PC-3 (cell line): ENCODE measurements at places on chromosomes 3 and 15. TPM values are rescaled to one million over a fixed set of nuclear protein-coding genes. Genes with fewer than 3 reads are reported as not detected.

GRCh38 chr3:51891242-51892039, 11.7 kb downstream of the IQCF1 start:
- no peaks in the 10 kb centered on the region for H3K27me3 ChIP-seq
- no peak for DNase-seq
- H3K4me1 ChIP-seq: peaks cover 19% of the 10 kb centered on the region
- H3K27ac ChIP-seq: no peak overlapping the region
- H3K4me3 ChIP-seq: no peak overlapping the region
- H3K36me3 ChIP-seq: no peaks in the 10 kb centered on the region

DNA sequence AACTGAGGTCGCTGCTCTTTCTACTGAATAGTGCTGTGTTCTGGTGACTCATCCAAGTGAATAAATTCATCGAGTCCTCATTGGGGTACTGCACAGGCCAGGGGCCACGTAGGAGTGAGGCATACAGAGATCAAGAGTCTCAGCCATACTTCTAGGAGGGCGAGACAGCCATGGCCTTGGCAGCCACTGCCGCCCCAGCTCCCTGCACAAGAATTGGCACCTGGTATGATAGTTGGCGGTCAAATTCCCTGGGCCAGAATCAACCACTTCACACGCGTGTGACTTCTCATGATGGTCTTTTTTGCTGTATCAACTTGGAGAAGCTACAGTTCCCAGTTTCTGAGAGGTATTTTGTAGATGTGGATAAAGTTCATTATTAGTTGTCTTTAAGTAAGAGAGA, 161.6 kb downstream of the OSBPL10 start:
- no peak overlapping the region for H3K27ac ChIP-seq
- no peaks in the 10 kb centered on the region for H3K27me3 ChIP-seq
- H3K4me3 ChIP-seq: no peak overlapping the region
- H3K36me3 ChIP-seq: 0 out of 2 replicates have a peak, but pooled peaks cover 4% of the 10 kb centered on the region

DNA sequence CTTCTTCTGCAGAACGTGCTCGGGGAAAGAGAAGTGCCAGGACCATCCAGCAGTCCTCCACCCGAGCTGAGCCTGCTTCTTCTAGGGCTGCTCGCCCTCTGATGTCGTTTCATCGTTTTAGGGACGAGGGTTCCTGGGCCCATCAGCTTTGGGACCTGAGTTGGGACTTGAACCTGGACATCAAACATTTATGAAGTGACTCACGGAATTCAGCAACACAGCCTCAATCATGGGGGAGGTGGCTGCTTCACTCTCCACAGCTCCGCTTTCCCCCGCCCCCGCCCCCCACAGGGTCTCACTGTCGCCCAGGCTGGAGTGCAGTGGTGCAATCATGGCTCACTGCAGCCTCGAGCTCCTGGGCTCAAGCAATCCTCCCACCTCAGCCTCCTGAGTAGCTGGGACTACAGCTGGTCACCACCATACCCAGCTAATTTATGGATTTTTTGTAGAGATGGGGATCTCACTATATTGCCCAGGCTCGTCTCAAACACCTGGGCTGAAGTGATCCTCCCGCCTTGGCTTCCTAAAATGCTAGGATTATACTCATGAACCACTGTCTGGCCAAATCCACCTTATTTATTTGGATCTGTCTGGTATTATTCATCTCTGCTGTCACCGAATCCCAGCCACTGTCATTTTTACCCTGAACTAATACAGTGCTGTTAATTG, 725 bp upstream of the SCAMP2 start:
- H3K4me3 ChIP-seq: peak overlapping the region; percentile 99
- no peak for DNase-seq
- no peaks in the 10 kb centered on the region for H3K27me3 ChIP-seq
- peaks cover 11% of the 10 kb centered on the region; the same call in 1 of the 2 replicates for H3K4me1 ChIP-seq
- no peaks in the 10 kb centered on the region for H3K36me3 ChIP-seq
- H3K27ac ChIP-seq: no peak overlapping the region

Gene TM6SF1
- not detected in 2 replicates for total RNA-seq

DNA sequence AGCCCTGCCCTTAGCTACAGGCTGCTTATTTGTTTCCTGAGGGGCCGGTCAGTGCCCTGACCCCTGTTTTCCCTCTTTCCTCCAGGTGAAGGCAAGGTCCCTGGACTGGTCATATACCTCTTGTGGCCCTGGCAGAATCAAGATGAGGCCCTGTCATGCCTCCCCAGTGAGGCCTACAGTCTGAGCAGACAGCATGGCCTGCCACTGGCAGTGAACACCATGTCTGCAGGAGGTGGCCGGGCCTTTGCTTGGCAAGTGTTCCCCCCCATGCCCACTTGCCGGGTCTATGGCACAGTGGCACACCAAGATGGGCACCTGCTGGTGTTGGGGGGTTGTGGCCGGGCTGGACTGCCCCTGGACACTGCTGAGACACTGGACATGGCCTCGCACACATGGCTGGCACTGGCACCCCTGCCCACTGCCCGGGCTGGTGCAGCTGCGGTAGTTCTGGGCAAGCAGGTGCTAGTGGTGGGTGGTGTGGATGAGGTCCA, 1.2 kb downstream of the KLHDC8B start:
- H3K4me1 ChIP-seq: peaks cover 13% of the 10 kb centered on the region; the same call in 1 of the 2 replicates
- DNase-seq: no peak
- H3K4me3 ChIP-seq: no peak overlapping the region
- no peaks in the 10 kb centered on the region for H3K36me3 ChIP-seq
- H3K27me3 ChIP-seq: no peaks in the 10 kb centered on the region

DNA sequence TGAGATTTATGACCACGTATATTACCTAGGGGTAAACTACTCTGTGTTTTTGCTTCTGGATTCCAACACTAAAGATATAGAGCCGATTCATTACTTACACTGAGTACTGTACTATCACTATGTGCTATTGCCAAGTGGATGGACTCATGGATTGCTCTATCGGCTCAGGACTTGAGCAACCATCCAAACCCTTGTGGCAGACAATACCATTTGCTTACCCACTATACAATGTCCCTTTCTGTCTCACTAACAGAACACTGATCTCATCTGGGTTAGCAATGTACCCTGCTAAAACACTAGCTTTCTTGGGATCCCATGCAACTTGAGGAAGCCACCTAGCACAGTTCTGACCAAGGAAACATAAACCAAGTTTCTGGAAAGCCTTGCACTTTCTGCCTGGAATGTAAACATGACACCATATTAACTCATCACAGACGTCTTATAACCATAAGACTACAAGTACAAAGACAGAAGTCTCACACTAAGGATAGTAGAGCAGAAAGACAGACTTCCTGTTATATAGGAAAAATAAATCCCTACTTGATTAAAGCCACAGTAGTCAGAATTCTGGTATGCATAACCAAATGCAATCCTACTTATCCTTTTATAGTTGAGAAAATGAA, 38.6 kb downstream of the HACD2 start:
- H3K4me1 ChIP-seq: peaks cover 13% of the 10 kb centered on the region
- no peaks in the 10 kb centered on the region for H3K27me3 ChIP-seq
- DNase-seq: peak; percentile 68
- H3K36me3 ChIP-seq: peaks cover 9% of the 10 kb centered on the region; the same call in 1 of the 2 replicates
- H3K27ac ChIP-seq: peak overlapping the region; percentile 2
- H3K4me3 ChIP-seq: no peak overlapping the region

Gene ZNF80
- total RNA-seq: not detected in 2 replicates

GRCh38 chr3:37737134-37737533, 124.5 kb upstream of the CTDSPL start:
- no peak overlapping the region for H3K4me3 ChIP-seq
- H3K4me1 ChIP-seq: no peaks in the 10 kb centered on the region
- no peak for DNase-seq
- H3K36me3 ChIP-seq: no peaks in the 10 kb centered on the region
- peaks cover 92% of the 10 kb centered on the region for H3K27me3 ChIP-seq

DNA sequence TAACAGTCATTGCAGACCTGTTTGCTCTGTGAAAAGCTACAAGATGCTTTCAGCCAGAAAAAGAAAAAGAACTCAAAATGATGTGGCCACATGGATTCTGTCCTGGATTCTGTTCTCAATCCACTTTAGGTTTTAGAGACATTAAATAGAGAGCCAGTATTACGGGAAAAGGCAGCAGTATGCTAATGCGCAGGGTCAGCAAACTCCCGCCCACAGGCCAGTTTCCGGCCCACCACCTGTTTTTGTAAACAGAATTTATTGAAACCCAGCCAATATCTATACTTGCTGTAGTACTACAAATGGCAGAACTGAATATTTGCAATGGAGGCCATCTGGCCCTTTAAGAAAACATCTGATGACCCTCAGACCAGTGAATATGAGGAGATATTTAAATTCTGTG, 416.1 kb downstream of the ERC2 start:
- no peaks in the 10 kb centered on the region for H3K36me3 ChIP-seq
- H3K27me3 ChIP-seq: peaks cover 38% of the 10 kb centered on the region
- no peak overlapping the region for H3K4me3 ChIP-seq
- no peak for DNase-seq
- no peaks in the 10 kb centered on the region for H3K4me1 ChIP-seq

DNA sequence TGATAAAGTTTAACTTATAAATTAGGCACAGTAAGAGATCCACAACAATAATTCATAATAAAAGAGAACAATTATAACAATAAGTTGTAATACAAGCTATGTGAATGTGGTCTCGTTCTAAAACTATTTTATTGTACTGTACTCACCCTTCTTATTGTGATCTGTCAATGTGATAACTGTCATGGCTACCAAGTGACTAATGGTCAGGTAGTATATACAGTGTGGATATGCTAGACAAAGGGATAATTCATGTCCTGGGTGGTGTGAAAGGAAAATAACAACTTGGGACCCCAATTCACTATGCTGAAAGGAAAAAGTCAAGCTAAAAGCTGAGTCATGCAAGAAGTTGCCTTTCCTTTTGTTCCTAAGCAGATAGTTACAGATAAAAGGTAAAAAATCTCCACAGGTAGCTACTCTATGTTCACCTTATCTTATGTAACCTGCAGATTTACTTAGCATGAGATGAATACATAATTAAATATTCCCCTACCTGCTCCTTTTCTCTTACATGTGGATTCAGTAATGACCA, 10.7 kb upstream of the CYP8B1 start:
- peak; percentile 50 for DNase-seq
- peaks cover 24% of the 10 kb centered on the region for H3K4me1 ChIP-seq
- H3K27ac ChIP-seq: peak overlapping the region; percentile 22; the same call in 1 of the 2 replicates
- H3K4me3 ChIP-seq: no peak overlapping the region
- H3K36me3 ChIP-seq: no peaks in the 10 kb centered on the region

Gene PTH1R
- not detected in 2 replicates for total RNA-seq

DNA sequence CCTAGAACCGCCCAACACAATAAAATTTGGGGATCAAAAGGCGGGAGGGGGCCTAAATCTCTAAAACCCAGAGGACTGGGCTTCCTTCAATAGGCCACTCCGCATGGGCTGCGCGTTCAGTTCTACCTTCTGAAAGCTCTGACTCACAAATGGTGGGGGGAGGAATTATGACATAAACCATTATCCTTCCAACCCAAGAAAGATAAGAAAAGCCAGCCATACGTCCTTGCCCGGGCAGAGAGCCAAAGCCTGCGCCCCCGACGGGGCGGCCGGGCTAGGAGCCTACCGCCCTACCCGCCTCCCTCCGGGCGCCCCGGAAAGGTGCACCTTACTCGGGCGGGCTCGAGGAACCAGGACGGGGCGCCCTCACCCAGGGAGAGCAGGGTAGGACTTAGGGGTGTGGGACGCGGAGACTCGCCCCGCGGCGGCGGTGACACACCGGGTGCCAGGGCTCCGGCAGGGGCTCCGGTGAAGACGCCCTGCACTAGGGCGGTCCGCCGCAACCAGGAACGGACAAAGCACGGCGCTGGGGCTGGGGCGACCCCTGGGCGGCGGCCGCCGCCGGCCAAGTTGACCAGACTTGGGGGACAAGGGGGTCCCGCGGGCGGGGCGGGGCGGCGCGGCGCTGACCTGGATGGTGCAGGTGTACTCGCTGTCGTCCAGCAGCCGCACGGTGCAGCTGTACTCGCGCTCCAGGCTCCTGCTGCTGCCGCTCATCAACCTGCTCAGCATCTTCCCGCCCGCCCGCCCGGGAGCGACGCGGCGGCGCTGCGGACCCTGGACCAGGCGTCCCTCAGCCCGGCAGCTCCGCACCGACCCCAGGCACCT, 534 bp downstream of the FRMD5 start:
- H3K27ac ChIP-seq: peak overlapping the region; percentile 51
- peaks cover 26% of the 10 kb centered on the region for H3K4me1 ChIP-seq
- peak; percentile 79 for DNase-seq
- H3K36me3 ChIP-seq: no peaks in the 10 kb centered on the region

DNA sequence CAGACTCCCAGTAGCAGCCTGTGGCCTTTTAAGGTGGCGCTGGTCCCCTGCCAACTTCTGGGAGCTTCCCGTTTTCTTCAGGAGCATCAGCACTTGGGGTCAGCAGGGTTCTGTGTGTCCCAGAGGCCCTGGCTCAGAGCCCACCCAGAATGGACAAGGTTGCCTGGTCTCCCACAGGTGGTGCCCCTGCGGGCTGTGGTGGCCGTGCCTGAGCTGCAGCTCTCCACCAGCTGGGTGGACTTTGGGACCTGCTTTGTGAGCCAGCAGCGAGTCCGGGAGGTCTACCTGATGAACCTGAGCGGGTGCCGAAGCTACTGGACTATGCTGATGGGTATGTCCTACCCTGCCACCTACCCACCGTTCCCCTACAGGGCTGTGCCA, 15.5 kb downstream of the ACAA1 start:
- H3K27ac ChIP-seq: no peak overlapping the region
- DNase-seq: no peak
- peaks cover 26% of the 10 kb centered on the region for H3K4me1 ChIP-seq
- no peak overlapping the region for H3K4me3 ChIP-seq

Gene SLC28A2
- not detected in 2 replicates for total RNA-seq

- no peaks in the 10 kb centered on the region for H3K27me3 ChIP-seq
- peak; percentile 8 for DNase-seq
- H3K36me3 ChIP-seq: no peaks in the 10 kb centered on the region
- H3K27ac ChIP-seq: peak overlapping the region; percentile 83
- H3K4me1 ChIP-seq: peaks cover 16% of the 10 kb centered on the region
- H3K4me3 ChIP-seq: peak overlapping the region; percentile 75
These were observed 2.1 kb downstream of the RAB43 start for GRCh38 chr3:129119365-129120100.

GRCh38 chr15:85457392-85457968, 77.1 kb downstream of the AKAP13 start:
- H3K36me3 ChIP-seq: no peaks in the 10 kb centered on the region
- H3K4me1 ChIP-seq: peaks cover 8% of the 10 kb centered on the region
- DNase-seq: peak; percentile 18
- no peaks in the 10 kb centered on the region for H3K27me3 ChIP-seq
- no peak overlapping the region for H3K4me3 ChIP-seq

DNA sequence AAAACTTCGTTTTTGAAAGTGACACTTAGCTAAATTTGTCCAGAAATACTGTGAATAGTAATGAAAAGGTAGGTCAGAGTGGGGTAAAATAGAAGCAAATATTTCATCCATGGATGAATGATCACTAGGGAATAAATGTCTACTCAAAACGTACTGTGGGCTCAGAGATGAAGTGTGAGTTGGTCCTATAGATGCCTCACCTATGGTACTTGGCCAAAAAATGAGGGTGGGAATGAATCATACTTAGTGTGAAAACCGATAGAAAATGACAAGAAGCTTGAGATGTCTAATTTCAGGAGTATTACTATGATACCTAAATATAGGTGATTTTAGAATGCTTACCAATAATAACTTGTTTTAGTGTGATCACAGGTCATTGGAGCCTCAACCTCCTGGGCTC, 155.9 kb downstream of the GMNC start:
- no peak overlapping the region for H3K27ac ChIP-seq
- H3K4me3 ChIP-seq: no peak overlapping the region
- DNase-seq: no peak
- H3K27me3 ChIP-seq: no peaks in the 10 kb centered on the region
